ELR (cell line): ENCODE measurements at places on chromosomes 2 and 18.
A peak's percentile ranks its signal among the peaks of the same experiment; 100 is the strongest.

DNA sequence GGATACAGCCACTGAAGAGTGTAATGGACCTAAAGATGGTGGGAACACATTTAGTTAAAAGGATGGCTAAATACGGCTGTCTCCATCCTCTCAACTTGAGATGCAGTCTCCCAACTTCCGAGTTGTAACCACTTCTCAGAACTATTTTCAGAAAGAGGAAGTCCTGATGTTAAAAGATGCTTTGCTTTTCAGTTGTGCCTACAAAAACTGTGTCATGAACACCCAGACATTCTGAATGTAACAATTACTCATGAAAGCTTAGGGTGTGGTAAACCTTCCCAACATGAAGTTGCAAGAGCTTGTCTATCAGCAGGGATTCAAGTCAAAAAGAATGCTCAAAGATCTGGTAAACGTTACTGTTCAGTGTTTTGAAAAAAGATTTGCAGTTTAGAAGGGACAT lies 147.9 kb downstream of the DOCK10 start:
- no peak for DNase-seq

DNA sequence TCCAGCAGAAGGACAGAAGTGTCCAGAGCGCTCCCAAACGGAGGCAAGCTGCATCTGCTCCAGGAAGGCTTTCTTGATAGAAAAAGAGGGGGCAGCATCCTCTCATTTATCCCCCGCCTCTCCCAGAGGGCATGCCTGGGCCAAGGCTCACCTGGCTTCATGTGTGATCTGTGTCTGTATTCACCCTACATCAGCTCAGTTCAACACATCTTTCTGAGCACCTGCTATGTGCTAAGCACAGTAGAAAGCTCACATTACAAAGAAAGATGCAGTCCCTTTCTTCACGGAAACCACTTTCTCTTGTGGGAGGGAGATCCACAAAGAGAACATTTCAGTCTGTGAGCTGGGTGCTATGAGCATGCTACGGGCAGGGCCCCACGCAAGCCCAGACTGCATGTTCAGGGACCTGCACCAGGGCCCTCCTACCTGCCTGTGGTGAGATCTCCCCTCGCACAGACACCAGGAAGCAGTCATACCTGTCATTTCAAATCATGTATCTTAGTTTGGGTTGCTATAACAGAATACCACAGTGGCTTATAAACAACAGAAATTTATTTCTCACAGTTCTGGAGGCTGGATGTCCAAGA lies 90.7 kb downstream of the PDCL3 start:
- DNase-seq: no peak

GRCh38 chr2:127293386-127293747 lies 577 bp downstream of the ERCC3 start:
- DNase-seq: peak; percentile 51

DNA sequence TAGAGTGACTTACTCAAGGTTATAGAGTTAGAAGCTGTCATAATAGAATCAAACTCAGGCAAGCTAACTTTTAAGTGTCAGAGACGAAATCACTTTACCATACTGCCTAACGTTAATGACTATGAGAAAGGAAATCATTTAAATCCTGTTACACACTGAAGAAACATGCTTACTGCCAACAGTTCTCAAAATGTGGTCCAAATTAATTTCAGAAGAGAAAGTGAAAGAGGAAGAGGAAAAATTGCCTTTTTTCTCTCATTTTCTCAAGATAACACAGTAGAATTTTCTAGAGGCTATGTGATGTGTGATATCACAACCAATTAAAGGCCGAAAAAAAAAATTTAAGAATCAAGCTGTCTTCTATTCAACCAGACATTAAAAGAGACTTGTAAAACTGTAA lies 1362.7 kb upstream of the CHAC2 start:
- no peak for DNase-seq

- peak; percentile 75 for DNase-seq
Measured at GRCh38 chr18:26471027-26471426, 77.3 kb downstream of the KCTD1 start.

- DNase-seq: no peak
Measured at GRCh38 chr18:78607221-78607620, 372.4 kb upstream of the SALL3 start.

DNA sequence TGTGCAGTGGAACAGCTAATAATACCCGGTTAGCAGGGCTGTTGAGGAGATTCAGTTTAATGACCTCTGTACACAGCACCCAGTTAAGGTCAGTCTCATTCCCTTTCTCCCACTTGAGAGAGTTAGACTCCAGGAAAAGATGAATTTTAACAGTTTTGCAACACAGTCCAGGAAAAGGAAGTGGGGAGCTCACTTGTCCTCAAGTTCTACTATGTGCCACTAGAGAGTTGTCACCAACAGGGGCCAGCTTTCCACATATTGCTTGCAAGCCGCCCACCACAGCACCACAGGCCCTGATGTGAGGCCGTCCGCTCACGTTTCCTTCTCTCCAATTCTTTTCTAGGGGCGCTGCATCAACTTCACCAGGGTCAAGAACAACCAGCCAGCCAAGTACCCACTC lies 142.1 kb downstream of the GFPT1 start:
- no peak for DNase-seq

DNA sequence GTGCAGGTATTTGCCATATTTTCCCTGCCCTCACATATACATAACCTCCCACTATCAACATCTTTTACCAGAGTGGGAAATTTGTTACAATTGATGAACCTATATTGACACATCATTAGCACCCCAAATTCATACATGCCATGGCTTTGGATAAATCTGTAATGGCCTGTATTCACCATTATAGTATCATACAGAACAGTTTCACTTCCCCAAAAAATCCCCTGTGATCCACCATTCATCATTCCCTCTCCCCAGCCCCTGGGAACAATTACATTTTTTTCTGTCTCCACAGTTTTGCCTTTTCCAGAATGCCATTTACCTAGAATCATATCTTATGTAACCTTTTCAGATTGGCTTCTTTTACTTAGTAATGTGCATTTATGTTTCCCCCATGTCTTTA lies 494.5 kb downstream of the RNF144A start:
- no peak for DNase-seq

DNA sequence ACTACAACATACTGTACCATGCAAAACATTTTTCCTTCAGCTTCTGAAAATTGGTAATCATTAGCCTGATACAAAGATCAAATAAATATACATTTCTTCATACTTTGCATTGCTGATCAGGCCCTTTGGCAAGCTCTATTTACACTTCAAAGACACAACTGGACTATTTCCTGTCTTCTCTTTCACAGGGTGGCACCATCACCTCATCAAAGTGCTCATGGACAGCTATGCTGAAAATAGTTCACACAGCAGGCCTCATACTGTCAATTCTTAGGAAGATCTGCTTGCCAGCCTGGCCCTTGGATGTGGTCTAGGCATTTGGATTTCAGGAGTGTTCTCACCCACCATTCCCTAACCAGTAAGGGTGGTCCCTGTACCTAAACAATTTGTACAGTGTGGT lies 33.9 kb downstream of the FBXO15 start:
- no peak for DNase-seq

GRCh38 chr2:105765415-105766299 lies 20.9 kb downstream of the NCK2 start:
- DNase-seq: no peak

- peak; percentile 64 for DNase-seq
Measured at GRCh38 chr2:238791354-238791753, 56.5 kb upstream of the TWIST2 start.
